Stromal cell of bone marrow (primary cell): ENCODE measurements at places on chromosomes 3 and 15.

- peak; percentile 73 for DNase-seq
Observed at GRCh38 chr15:33910741-33911140, 57.6 kb upstream of the CHRM5 start.

DNA sequence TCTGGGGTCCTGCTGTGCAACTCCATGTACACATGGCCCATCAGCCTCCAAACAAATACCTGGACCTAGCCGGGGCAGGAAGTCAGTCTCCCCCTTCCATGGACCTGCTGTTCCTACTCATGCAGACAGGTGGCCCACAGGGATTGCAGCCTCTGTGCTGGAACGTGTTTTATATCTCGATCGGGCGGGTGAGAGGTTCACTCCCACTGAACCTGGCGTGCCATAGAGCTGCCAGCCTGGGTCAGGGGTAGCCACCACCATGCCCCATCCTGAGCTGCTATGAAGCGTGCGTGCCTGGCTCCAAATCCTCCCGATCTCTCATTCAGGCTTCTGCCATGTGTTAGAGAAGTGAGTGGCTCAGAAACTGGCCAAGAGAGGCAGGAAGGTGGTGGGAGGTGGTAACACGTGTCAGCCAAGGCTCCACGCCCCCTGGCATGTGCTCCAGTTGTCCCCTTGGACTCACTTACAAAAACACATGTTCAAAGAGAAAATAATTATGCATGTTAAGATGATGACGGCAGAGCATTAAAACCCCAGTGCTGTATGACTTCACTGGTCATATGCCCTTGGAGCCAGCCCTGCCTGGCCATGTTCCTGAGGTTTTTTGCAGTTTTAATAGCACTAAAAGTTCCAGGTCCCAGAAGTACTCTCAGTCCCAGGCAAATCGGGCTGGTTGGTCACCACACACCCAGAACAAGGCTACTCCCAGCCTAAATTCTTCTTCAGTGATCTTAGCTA is 30.6 kb downstream of the CTSH start:
- peak; percentile 73 for DNase-seq

- no peak for DNase-seq
Observed at GRCh38 chr3:161082063-161082462, 23.1 kb downstream of the B3GALNT1 start.

DNA sequence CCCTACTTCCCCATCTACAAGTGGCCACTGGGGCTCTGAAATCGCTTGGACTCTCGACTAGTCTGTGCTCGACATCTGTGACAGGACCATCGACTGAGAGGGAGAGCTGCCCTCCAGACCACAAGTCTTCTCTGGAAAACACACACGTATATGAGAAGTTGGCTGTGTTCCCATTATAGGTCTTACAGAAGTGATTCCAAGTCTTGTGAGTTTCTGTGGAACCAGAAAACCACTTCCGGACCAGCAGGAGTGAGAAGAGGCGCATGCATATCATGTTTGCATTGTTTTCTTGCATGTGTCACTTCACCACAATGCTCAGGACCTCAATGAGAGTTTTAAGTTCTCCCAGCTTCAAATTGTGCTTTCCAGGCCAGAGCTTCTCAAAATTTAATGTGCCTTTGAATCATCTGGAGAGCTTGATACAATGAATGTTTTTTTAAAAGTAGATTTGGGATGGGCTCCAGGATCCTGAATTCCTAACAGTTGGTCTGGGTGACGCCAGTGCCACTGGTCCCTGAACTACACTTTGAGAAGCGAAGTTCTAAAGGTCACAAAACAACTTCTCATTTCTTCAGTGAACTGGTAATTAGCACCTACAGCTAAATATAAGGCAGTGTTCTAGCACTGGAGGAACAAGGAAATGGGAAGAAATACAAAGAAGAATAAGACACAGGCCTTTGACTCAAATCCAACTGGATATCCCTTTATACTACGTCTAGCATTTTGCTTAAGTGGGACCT is 15.7 kb downstream of the LIPC start:
- DNase-seq = peak; percentile 56

GRCh38 chr15:25775317-25775912 is 87.7 kb downstream of the ATP10A start:
- peak; percentile 57 for DNase-seq

DNA sequence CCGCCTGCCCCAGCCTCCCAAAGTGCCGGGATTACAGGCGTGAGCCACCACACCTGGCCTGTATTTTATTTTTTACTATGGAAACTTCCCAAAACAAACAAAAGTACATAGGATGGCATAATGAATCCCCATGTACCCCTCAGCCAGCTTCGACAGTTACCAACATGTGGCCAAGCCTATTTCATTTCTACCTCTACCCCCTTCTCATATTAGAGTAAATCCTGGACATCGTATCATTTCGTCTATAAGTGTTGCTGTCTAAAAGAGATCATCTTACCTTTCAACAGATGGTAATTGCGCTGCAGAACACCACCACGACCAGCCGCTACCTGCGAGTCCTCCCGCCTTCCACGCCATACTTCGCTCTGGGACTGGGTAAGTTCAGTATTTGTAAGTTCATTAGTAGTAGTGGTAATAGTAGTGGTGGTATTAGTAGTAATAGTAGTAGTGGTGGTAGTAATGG is 44.9 kb downstream of the DLEC1 start:
- DNase-seq = no peak

DNA sequence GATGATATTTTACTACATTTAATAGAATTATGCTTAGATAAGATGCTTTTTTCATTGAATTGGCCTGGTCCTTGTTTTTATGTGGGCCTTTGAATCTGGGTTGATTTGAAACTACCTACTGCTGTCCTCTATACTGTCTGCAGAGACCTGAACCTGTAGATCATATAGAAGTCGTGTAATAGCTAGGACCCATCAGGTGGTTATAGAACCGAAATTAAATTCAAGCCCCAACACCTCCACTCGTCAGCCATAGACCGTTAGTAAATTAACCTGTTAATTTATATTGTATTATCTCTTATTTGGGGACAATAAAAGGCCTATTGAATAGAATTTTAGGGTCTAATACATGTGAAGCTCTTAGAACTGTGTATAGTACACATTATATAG is 108.4 kb downstream of the MBNL1 start:
- no peak for DNase-seq

DNA sequence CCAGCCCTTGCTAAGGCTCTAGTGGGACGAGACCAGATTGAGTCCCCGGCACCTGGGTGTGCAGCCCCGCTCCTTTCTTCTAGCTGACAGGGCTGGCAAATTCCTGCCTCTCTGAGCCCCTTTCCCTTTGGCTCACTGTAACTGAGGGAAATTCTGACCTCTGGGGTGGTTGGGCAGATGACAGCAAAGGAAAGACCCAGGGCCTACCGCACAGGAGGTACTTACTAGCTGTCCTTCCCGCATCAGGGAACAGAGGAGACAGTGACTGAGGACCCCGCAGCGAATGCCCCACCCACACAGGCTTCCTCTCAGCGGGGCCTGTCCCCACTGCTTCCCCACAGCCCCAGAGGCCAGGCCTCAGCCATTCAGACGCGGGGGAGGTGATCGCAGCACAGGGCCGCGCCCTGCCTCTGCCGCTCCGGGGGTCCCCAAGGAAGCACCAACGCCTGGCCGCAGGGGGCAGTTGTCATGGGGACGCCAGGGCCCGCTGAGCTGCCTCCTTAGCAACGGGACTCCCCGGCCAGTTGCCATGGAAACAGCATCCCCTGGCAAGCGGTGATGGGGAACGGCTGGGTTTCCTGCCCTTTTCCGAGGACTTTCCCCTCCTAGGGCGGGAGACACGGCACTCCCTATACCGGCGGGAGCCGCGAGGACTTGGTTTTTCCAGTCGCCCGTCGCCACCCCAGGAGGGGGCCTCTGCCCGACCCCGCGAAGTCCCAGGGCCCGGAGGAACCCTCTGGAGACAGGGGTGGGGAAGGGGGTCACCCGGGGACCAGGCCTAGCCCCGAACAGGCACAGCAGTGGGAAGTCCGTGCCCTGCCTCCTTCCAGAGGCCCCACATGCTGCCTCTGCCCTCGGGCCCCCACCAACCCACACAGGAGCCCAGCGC is 50.1 kb downstream of the HCN4 start:
- DNase-seq = no peak

DNA sequence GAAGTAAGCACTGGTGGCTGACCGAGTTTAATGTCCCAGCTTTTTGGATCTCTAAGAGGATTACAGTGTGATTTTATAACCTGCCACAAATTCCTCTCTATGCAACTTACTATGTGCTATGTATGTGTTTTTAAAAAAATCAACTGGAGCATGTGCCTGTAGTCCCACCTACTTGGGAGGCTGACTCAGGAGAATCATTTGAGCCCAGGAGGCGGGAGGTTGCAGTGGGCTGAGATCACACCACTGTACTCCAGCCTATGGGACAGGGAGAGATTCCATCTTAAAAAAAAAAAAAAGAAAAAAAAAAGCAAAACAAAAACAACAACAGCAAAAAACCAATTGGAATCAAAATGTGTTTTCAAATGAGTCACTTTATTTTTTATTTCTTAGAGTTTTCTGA is 29.6 kb downstream of the DUT start:
- DNase-seq = peak; percentile 64

GRCh38 chr3:43394041-43394554 is 107.8 kb downstream of the SNRK start:
- peak; percentile 14 for DNase-seq

DNA sequence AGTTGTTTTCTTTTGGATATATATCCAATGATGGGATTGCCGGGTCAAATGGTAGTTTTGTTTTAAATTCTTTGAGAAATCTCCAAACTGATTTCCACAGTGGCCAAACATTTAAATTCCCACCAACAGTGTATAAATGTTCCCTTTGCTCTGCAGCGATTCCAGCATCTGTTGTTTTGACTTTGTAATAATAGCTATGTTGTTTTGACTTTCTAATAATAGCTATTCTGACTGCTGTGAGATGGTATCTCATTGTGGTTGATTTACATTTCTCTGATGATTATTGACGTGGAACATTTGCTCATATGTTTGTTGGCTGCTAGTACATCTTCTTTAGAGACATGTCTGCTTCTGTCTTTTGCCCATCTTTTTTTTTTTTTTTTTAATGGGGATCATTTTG is 332.2 kb upstream of the GBE1 start:
- DNase-seq = no peak

DNA sequence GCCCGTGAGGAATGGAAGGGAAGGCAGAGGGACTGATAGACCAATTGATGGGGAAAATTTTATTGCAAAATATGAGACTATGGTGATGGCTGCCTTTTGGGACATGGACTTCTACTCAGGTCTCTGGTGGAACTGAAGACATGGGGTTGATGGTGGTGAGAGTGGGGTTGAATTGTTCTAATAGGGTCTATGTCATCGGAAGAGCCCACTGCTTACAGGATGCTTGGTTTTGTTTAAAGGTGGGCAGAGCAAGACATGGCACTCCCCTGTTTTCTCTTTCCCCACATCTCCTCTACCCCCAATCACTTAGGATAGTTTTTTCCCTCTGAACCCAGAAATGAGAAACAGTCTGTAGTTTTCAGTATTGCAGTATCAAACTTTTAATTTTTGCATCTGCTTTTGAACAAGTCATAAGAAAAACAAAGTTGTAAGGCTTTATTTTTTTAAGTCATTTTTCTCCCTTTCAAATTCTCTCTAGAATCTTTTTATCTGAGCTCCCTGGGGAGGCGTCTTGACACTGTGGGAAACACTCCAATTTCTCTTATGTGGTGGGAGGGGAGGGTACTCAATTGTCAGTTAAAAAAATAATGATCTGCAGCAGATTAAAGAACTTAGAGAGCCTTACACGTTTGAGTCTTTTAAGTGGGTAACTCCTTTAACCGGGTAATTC is 276.2 kb upstream of the TBC1D5 start:
- no peak for DNase-seq

GRCh38 chr3:109050591-109051167 is 67.3 kb downstream of the MORC1 start:
- peak; percentile 0 for DNase-seq

DNA sequence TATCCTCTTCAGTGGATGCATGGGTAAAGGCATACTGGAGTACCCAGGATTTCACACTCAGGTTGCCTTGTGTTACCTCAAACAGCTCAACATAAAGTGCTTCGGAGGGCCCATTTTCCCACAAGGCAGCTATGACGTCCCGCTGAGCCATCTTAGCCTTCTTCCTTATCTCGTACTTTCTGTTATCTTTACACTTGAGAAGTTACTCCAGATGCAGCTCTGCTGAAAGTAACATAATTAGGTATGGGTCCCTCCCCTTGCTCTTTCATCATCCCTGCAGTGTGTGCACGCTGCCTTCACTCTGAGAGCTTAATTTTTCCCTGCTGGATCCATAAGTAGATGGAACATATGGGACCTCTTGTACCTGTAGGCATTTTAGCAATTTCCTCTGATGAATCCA is 410.3 kb downstream of the AGBL1 start:
- no peak for DNase-seq

DNA sequence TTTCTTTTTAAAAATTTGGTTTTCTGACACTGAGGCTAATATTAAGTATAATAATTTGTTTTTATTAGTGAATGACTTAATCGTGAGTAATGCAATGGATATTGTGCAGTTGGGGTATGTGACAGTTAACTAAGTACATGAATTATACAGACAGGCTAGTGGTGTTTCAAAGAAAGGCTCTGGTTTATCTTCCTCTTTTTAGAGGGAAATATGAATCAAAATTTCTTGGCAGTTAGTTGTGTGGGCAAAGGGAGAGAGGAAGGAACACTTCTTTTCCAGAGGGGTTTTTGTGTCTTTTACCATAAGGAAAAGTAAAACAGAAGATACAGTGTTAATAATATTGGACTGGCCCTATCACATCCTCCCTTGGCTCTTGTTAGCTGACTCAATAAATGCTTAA is 2.7 kb downstream of the ZNF654 start:
- no peak for DNase-seq

DNA sequence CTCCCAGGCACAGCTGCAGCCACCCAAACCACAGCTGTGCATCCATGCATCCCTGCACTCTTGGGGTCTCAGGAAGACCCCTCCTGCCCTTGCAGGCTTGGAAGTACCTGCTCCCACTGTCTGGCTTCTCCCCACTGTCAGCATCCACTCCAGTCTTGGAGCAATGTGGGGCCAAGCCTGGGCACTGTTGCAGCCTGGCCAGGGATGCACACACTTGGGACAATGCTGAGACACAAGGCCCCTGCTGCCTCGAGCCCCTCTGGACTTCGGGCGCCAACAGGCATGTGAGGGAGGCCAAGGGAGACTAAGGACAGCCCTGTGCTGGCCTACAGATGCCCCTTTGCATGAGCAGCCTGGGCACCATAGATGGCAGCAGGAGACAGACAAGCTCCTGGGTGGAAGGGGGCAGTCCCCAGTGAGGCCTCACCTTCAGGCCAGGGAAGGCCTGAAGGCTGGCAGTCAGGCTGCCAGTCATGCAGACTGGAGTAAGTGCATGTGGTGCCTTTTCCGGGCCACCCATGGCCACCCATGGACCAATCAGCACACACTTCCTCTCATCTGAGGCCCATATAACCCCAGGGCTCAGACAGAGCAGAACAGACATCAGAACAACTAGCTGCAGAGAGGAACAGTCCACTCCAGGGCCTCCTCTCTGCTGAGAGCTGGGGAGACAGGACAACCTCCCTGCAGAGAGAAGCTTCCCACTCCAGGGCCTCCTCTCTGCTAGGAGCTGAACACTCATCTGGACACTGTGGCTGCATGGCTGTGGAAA is 219.0 kb downstream of the VGLL3 start:
- DNase-seq = no peak

DNA sequence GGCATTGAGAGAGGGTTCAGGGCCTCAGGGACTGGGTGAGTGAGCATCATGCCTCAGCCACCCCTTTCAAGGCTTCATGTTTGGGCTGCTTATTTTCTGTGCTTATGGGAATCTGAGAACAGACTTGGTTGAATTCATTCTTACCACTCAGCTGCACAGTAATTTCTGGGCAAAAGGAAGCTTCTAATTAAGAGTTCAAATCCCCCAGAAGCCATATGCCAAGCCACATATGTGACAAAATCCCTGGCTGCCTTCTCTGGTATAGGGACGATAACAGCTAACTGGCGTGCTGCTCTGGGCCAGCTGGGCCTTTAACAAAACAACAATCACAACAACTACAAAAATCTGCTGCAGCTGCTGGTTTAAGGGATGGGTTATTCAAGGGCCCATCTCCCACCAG is 181.0 kb upstream of the ANKRD28 start:
- no peak for DNase-seq
